Stimulated activated CD4-positive, alpha-beta T cell treated with anti-CD3 and anti-CD28 coated beads, Interleukin-1b, Interleukin-23, amount 100 ng/mL, for 1 hour (primary cell): ENCODE measurements at places on chromosomes 16 and 17.

- no peak for DNase-seq
These were observed 5.4 kb downstream of the RNF222 start for GRCh38 chr17:8392274-8392673.

GRCh38 chr17:45222014-45222288 lies 266 bp downstream of the FMNL1 start:
- no peak for DNase-seq

GRCh38 chr17:32267690-32268205 lies 2.1 kb downstream of the RHBDL3 start:
- DNase-seq: no peak

GRCh38 chr16:67884-68789 lies 4.3 kb downstream of the RHBDF1 start:
- DNase-seq: no peak

DNA sequence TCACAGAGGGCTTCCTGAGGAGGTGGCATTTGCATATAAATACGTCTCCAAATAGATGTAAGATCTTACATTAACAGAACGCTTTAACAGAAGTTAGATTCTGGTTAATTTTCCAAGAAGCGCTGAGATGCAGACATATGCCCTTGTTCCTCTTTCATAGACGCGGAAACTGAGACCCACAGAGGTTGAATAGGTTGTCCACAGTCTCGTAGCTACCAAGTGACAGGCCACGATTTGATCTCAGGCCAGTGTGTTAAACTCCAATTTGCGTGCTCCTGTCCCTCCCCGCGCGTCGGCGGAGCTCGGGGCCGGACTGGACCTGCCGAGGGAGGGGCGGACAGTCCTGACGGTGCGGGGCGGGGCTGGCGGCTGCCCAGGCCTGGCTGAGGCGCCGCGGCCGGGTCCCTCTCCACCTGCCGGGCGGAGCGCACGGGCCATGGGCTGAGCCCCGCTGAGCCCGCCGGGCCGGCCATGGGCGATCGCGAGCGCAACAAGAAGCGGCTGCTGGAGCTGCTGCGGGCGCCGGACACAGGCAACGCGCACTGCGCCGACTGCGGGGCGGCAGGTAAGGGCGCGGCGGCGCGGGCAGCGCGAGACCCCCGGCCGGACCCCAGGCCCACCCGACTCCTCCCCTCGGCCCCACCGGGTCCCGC lies at the start of gene ADAP2:
Gene ADAP2, plus strand, starts transcription at position 402 of the 653 bp plus-strand sequence. Its CDS starts 70 bp downstream, at position 472.
- DNase-seq: no peak

DNA sequence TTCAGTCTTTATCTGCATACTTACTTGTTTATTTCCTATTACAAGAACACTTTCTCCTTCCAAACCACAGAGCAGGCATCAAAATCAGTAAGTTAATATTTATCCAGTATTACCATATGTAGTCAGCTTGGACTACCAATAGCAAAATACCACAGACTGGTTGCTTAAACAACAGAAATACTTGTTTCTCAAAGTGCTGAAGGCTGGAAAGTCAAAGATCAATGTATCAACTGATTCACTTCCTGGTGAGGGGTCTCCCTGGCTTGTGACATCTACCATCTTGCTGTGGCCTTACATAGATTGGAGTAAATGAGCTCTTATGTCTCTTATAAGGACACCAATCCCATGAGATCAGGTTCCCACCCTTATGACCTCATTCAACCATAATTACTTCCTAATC lies 2.6 kb downstream of the STXBP4 start:
- DNase-seq: no peak

DNA sequence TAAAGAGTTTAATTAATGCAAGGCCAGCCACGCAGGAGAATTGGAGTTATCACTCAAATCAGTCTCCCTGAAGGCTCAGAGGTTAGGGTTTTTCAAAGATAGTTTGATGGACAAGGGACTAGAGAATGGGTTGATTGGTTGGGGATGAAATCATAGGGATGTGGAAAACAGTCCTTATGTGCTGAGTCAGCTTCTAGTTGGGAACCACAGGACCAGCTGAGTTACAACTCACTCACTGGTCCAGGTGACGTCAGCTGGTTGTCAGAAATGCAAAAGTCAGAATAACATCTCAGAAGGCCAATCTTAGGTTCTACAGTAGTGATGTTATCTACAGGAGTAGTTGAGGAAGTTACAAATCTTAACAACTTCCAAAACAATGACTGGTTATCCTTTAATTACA lies 47.6 kb downstream of the CPD start:
- no peak for DNase-seq

DNA sequence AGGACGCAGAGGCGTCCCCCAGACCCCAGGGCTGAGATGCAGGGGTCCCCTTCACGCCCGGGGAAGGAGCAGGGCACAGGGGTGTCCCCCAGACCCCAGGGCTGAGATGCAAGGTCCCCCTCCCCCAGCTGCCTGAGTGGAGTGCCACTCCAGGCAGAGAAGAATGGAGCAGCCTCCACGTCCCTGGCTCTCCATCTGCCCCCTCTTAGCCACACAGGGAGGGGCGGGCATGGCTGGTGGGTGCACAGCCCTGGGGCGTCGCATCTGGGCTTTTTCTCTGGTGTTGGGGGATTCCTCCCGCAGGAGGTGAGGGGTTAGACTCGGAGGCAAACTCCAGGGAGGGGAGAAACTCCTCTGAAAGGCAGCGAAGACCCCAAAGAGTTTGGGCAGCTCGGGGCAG lies 17.5 kb downstream of the CIBAR2 start:
- DNase-seq: no peak

GRCh38 chr16:85715169-85716021 lies 26.6 kb upstream of the GINS2 start:
- no peak for DNase-seq

- DNase-seq: no peak
These were observed 21.5 kb downstream of the CCL4 start for GRCh38 chr17:36124879-36125824.

GRCh38 chr16:89065458-89065822 lies 28.2 kb upstream of the ACSF3 start:
- no peak for DNase-seq

GRCh38 chr17:18860161-18860972 lies 2.4 kb downstream of the PRPSAP2 start:
- DNase-seq: no peak

DNA sequence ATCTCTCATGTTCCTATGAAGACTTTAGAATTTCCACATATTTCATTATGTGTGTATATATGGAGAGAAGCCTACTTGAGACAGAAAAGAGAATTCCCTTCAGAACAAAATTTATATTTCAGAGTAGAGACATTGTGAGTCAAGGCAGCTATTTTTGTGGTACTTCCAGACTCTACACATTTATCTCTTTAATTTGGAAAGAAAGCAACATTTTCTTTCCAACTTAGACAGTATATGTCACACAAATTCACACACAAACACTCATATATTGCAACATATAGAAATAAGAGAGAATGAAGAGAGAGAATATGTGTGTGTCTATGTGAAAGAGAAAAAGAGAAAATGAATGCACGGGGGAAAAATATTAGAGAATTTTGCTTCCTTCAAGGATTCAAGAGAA lies 158.8 kb downstream of the CDH8 start:
- DNase-seq: no peak

DNA sequence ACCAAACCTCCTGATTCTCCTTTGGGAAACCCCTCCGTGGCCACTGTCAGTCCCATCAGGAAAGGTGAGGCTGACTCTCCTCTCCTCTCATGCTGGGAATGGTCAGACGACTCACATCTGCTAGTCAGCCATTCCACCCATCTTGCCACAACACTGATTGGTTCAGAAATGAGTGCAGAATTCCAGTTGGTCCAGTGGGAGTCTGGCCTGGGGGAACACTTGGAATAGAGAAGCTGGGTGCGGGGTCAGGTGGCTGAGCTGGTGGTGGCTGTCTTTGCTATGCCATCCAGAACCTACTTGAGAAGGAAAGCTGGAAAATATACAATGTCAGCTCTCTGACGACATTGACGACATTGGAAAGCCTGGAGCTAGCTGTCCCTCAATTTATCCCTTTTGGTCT lies 23.6 kb upstream of the PLLP start:
- no peak for DNase-seq

DNA sequence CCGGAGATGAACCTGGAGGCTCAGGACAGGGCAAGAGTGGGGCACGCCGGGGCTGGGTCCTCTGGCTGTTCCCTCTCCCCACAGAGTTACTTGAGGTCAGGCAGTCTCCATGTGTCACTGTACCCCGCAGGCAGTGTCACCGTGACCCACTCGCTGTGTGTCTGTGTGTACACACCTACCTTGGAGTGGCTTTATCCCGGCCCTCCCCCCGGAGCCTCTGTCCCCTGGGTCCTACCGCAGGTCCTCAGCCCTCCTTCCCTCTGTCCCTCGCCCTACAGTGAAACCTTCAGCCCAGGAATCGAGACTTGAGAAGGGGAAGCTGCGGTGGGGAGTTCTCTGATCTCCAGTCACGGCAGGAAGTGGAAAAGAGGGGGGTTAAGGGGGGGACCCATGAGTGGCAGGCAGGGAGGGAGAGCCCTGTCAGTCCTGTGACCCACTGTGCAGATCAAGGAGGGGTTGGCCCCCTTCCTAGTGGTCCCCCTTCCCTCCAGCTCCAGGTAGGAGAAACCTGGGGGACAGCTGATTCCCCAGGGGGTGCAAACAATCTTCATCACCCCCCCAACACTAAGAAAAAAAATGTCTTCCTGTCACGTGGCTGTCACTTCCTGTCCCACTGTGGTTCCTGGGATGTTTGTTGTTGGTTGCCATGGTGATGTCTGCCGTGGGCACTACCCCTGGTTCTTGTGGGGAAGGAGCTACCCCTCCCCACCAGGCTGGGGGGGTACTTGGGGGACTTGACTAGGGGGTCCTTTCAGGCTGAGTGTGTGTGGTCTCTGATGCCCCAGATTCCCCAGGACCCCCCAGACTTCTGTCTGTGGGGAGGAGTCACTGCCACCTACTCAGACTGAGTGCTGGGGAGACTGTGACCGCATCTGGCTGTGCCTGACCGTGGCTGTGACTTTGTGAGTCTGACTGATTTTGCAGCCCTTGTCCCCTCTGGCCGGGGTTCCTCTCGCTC lies 13.7 kb downstream of the RARA start:
- DNase-seq: peak; percentile 52

DNA sequence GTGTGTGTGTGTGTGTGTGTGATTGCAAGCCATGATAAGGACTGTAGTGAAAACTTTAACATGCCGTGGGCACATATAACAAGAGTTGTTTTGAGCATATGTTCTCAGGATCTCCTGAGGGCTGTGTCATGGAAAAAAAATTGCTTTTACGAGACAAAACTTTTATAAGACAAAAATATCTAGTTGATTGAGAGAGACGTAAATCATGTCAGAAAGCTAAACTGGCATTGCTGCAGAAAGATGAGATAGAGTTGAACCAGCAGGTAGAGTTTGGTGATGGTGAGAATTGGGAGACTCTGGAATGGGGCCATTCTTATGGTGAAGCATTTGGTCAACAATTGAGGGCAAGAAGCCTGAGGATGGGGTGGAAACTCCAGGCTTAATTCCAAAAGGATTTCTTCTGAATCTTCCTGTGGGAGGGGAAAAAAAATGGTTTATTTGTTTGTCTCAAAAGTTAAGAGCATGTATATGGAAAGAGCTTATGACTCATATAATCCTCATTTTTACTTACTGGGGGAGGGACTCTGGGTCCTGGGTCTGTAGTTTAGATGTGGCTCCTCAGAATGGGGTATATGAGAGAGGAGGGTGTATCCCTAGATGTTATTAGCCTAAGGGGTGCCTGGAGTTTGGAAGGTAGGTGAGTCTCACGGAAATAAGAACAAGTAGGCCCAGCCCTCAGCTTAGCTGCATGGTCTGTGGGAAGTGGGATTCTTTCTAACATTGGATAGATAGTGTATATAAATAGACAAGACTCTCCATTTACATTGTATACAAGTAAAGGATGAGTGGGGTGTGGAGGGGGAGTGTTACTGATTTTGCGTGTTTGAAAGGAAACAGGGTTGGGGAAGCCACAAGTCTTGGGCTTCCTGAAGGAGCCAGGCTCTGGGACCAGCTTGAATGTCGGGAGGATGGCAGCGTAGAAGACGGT lies 7.1 kb downstream of the MINK1 start:
- no peak for DNase-seq

DNA sequence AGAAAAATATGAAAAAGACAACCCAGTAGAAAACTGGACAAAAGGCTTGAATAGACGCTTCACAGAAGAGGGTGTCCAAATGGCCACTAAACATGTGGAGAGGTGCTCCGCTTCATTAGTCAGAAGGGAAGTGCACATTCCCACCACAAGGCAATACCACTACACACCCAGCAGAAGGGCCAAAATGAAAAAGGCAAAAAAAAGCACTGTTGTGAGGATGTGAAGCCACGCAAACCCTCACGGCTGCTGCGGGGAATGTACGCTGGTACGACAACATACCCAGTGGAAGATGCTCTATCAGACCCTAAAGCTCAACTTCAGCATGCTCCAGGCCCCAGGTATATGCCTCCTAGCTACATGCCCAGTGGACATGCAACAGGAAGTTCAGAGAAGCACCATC lies 17.0 kb downstream of the PIK3R5 start:
- no peak for DNase-seq

GRCh38 chr17:65346166-65346565 lies 209.0 kb downstream of the RGS9 start:
- no peak for DNase-seq

DNA sequence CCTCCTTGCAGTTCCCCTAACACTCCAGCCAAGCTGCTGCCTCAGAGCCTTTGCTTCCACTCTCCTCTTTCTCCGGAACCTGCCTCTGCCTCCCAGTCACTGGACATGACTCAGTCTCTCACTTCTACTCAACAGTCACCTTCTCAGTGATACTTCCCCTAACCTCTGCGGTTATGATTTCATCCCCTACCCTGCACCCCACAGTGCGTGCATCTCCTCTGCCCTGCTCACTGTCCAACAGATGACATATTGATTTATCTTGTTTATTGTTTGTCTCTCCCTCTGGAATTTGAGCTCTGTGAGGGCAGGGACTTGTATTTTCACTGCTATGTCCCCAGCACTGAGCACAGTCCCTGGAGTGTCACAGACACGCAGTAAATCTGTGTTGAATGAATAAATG lies 100.7 kb downstream of the CYLD start:
- no peak for DNase-seq

- no peak for DNase-seq
These were observed 576 bp downstream of the ZNF768 start for GRCh38 chr16:30525844-30526136.

- DNase-seq: no peak
These were observed 291.2 kb upstream of the SALL1 start for GRCh38 chr16:51442141-51442870.

DNA sequence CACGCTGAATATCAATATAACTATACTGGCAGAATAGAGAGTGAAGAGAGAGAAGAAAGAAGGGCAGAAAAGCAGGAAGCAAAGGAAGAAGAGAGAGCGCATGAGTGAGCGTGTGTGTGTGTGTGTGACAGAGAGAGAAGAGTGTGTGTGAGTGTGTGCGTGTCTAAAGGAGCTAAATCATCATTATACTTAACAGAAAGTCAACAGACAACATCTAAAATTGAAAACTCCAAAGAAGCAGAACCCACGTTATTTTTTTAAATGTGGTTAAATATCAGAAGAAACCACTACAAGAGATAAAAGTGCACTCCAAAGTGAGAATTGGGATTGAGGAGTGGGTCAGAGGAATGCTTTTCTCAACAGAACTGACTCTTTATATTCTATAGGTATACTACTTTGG lies 77.2 kb downstream of the BRIP1 start:
- no peak for DNase-seq

GRCh38 chr17:17711641-17712162 lies 30.4 kb downstream of the RAI1 start:
- DNase-seq: no peak

GRCh38 chr17:29709866-29710519 lies 87.3 kb upstream of the CORO6 start:
- DNase-seq: no peak

GRCh38 chr17:21004016-21004930 lies 38.5 kb downstream of the USP22 start:
- DNase-seq: no peak
